ENCODE measurements at places on chromosomes 5 and 9.

DNA sequence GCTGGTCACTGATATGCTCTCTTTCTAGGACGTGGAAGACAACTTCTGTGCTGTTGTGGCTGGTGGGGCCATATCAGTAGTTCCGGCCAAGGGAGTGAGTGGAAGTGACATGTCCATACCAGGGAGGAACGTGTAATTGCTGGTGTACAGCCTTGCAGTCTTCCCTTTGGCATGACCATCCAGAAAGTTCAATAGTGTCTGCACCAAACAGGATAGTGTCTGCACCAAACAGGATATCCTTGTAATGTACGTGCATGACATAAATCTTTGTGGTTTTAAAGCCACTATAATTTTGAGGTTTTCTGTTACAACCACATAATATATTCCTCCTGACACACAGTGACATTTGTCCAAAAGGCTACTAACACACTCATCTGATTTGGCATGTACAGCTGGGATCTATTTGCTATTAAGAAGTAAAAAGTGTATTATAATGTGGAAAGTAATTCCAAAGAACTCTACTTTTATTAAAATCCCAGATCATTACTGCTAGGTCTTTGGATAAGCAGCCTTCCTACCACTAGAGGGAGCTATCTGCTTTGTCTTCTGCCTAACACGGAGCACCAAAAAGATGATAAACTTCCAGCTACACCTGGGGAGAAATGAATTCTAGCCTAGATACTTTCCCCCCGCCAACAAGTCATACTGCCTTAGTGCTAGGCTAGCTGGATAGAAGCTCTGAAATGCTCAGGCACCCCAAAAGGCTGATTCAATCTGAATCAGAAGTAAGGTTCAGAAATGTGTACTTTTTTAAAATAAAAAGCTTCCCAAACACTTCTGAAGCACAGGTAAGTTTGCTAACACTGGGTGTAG, 52.7 kb downstream of the RNF145 start:
- no peak for DNase-seq

- no peak for DNase-seq
These were observed 38.9 kb upstream of the SLC25A51 start for GRCh38 chr9:37942621-37943344.

DNA sequence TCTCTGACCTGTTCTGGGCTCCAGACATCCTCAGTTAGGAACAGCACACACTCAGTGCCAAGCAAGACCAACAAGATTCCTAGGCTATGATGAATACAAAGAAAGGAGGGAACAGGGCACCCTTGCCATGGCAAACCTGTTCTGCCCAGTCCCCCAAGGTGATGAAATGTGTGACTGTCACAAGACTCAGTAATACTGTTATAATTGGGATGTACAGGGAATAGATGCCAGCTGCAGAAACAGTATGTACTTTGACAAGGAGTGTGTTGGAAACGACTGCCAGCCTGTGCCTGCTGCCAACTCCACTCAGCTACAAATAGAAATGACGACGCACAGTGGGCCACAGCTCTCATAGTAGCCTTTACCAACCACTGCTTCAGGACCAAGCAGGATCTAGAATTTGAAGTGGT, 453.0 kb downstream of the EFNA5 start:
- no peak for DNase-seq

DNA sequence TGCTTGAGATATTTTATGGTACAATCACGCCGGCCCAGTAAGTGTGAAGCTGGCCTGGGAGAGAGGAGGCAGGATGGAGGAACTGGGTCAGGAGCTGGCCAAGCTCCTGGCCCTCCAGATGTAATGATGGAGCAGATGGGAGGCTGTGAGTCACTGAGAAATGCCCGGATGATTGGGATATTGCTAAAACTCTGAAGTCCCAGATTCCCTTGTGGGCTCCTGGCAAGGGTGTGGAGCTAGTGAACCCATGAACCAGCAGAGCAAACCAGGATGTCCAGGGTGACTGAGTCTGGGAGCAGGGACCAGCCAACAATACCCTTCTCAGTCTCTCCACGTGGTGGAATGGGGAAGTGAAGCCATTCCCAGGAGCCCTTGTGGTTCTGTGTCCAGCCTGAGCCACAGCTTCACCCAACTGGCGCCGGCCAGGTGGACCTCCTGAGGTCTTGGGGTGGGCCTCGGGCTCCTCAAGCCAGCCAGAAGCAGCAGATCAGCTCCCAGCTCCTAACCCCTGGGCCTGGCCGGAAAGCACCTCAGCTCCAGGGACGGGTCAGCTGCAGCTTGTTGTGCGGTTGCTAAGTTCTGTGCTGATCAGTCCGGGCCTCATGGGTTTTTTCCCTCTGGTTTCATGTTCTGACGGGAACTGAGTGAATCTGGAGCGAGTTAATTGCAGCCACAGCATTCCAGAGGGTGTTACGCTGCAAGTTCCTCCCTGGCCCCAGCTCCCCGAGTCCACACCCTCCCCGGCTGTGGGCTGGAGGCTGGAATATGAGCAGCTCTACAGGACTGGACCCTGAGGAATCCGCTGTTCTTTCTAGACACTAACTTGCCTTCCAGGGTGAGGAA, 37.6 kb downstream of the DUSP1 start:
- no peak for DNase-seq

DNA sequence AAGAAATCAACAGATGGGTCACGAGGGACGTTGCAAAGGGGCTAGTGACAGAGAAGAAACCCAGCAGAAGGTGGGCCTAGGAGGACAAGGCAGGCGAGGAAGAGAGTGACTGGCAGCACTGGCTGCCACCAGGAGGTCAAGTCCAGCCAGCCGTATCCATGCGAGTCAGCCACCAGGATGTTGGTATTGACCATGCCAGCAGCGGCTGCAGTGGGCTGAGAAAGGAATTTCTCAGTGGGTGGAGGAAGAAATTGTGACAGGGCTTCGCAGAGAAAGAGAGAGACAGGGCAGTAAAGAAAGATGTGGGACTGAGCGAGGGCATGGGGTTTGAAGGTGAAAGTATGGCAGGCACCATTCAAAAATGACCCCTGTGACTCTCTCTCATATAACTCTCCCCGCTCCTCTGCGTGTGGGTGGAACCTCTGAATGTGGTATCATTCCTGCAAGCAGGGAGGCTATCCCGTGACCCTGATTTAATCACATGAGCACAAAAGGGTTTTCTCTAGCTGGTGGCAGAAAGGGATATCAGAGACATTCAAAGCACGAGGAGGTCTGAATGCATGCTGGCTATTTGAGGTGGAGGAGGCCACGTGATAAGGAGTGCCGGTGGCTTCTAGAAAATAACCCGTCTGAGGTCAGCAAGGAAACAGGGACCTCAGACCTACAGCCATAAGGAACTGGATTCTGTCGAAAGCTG, 45.4 kb upstream of the FBXW11 start:
- DNase-seq = no peak

DNA sequence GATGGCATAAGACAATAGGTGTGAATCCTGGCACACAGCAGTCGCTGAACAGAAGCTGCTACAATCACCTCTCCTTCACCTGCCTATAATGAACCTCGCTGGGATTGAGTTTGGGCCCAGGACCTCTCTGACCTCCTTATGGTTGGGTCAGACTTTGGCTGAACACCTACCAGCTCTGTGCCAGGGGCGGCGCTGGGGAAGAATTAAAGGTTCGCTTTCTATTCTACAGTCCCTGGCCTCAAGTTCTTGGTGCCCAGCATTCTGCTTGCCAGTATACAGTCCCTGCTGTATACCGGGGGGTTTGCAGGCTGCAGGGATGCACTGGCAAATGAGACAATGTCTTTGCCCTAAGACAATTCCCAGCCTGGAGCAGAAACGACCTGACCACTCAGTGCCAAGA, 895 bp upstream of the STRBP start:
- DNase-seq = peak; percentile 12

- no peak for DNase-seq
These were observed 25.6 kb upstream of the GTF3C5 start for GRCh38 chr9:133004999-133005760.

GRCh38 chr9:18237776-18238175, 236.2 kb upstream of the ADAMTSL1 start:
- DNase-seq = no peak

GRCh38 chr9:27328483-27328882, 31.5 kb upstream of the EQTN start:
- DNase-seq = no peak

DNA sequence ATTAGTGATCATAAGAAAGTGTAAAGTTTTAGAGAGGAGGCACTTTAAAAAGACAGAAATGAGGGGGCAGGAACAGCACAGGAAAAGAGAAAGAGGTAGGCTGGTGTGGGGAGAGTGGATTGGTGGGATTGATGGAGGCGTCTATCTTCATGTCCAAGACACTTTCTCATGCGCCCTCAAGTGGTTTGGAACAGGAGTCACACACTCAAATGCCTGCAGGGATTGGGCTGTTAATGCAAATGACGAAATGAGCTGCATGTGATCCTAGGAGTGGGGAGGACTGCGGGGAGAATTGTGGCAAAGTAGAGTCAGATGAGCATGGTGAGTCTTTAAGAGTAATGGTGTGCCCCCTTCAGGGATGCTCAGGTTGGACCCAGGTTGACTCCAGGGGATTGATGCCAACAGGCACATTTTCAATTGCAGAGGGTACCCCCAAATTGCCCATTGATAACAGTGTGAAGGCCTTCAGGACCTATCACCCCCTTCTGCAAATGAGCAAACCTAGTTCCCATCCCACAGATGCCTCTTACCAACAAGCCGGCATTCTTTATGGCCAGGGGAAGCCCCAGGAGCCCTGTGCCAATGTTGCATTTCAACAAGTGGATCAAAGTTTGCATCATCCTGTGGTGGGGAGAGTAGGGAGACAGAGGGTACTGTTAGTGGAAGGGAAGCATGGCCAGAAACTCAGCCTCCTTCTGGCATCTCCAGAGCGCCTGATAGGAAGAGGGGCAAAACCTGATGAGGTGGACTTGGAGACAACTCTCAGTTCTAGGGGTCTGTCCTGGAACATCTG, 5.3 kb downstream of the SLC36A3 start:
- no peak for DNase-seq

- no peak for DNase-seq
These were observed 21.5 kb upstream of the AKNA start for GRCh38 chr9:114409103-114409780.

DNA sequence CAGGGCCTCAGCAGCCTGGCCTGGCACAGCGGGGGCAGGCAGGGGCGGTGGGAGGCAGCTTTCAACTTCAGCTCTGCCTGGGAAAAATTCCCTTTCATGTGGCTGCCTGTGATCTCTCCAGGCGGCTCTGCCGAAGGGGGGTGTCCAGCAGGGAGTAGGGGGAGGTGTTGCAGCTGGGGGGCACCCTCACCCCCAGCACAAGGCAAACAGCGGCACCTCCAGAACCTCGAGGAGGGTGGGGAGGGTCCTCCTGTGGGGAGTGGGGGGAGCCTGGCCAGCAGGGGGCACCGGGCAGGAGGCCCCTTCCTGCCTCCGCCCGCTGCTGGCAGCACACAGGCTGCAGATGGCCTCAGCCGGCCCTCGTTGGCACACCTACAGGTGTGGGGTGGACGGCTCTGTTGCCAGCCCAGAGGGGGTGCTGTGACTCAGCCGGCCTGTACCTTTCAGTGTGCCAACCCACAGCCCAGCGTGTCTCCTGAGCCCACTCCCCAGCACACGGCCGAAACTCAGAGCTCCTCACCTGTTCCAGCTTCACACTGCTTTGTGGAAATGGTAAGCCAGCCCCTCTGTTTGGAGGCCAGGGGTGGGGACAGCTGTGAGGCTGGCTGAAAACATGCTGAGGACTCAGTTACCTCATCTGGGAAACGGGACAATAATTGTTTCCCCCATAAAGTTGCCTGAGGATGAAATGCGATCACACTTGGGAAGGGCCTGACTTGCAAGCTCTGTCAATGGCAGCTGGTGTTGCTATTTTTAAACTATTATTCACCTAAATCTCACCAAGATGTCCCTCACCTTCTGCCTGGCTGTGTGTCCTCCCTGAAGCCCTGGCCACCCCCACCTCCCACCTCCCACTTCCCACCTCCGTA, 37.0 kb downstream of the CXXC5 start:
- no peak for DNase-seq

DNA sequence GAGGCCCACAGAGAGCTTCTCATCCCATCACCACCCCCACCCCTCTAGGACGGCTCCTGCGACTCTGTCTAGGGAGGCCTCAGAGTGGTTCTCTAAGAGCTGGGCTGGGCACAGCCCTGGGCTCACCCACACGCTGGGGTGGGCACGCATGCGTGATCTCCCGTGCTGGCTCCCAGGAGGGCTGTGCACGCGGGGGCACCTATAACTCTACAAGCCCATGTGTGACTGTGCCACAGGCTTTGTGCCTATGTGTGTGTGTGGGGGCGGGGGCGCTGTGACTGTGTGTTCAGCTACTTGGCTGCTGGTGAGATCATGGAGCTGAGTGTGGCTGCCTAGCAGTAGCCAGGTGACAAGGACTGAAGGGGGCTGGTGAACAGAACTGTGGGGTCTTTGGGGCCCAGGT, 32.2 kb downstream of the NDUFA8 start:
- peak; percentile 42 for DNase-seq

DNA sequence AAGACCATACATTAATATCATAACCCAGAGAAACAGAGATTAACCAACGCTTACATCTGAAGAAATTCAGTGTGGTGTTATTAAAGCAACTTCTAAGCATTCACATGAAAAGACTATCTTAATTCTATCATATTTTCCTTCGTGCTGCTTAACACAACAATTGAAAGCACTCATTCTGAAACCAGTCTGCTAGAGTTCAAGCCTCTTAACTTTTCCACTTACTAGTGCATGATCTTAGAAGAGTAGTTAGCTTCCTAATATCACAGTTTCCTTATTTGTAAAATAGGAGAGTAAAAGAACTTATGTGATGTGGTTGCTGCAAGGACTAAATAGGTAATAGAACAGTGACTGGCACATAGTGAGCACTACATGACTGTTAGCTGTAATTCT, 379.3 kb downstream of the TRIM36 start:
- no peak for DNase-seq

GRCh38 chr5:119426057-119426456, 26.2 kb upstream of the HSD17B4 start:
- DNase-seq = no peak

DNA sequence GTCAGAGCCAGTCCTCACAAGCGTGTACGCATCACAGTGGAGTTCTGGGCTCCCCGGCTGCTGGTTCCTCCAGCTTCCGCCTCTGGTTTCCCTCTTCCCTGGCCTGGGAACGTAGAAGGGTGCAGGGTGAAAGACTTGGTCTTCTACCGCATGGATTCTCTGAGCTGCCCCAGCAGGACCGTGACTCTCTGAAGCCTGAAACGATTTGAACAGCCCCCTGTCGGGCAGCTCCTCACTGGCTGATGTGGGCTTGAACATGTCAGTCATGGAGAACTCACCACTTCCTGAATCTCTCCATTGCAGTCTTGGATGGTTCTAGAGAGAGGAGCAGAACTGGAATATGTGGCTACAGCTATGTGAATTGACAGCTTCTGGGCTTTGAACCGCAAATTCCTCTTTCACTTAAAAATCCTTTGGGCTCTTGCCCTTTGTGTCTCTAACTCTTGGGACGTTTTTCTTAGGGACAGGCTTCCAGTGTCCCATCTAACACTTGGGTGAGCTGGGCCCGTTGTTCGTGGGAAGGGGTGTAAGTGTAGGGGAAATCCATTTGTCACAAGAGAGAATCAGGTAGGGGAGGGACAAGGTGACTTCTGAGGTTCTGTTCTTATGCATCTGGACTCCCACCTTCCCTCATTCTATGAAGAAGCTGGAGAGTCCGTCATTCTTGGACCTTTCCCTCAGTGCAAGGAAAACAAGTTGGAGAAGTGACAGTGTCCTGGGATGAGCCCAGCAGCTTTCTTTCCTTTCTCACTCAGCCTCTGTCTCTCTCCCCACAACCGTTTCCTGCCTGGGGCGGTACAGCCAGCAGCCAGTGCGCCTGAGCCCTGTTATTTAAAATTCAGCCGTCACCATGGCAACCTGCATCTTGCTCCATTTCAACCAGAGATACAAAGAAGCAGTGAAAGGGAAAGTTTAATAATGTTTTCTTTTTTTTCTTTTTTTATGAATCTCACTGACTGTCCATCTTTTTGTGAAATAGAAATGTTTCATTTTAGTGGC, 84.7 kb downstream of the PTTG1 start:
- DNase-seq = peak; percentile 35

Measured in activated naive CD4-positive, alpha-beta T cell treated with anti-CD3 and anti-CD28 coated beads, Interleukin-2, amount 50 U/mL, for 16 hours (primary cell).